ENCODE measurements at places on chromosomes 11 and 22.

- DNase-seq = no peak
Observed at GRCh38 chr11:71339396-71339881, 87.1 kb upstream of the SHANK2 start.

- DNase-seq = no peak
Observed at GRCh38 chr11:122096272-122097112, 19.5 kb downstream of the BLID start.

DNA sequence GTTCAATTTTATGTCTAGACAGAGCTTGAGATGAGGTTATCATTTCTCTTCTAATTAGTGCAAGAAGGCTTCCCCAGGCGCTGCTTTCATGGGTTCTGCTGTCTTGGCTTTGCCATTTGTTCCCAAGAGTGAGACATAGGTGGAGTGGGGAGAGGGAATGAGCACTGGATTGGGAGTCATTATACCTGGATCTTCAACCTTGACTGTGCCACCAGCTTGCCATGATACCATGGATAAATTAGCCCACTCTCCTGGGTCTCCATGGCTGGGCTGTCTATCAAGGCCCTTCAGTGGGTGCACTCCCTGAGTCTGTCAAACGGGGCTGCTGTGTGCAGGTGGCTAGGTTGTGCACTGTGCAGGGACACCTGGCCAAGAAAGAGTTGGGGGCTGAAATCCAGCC is 15.6 kb upstream of the NECTIN1 start:
- DNase-seq = no peak

DNA sequence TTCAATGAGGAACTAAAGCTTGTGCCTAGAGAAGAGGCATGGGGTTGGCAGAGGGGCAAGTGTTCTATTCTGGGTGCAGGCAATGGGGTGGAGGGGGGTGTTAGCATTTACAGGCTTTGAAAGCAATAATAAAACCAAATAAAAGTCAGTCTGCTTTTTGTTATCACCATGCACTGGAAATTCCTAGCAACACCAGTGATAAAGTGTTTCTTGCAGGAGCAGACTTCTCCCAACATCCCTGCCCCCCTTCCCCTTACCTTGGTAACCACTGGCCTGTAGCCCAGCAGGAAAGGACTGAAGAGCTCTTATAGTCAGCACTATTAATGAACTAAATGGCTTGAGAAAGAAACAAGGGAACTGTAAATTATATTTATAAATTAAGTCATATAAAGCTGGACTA is 65.2 kb upstream of the SESN3 start:
- no peak for DNase-seq

DNA sequence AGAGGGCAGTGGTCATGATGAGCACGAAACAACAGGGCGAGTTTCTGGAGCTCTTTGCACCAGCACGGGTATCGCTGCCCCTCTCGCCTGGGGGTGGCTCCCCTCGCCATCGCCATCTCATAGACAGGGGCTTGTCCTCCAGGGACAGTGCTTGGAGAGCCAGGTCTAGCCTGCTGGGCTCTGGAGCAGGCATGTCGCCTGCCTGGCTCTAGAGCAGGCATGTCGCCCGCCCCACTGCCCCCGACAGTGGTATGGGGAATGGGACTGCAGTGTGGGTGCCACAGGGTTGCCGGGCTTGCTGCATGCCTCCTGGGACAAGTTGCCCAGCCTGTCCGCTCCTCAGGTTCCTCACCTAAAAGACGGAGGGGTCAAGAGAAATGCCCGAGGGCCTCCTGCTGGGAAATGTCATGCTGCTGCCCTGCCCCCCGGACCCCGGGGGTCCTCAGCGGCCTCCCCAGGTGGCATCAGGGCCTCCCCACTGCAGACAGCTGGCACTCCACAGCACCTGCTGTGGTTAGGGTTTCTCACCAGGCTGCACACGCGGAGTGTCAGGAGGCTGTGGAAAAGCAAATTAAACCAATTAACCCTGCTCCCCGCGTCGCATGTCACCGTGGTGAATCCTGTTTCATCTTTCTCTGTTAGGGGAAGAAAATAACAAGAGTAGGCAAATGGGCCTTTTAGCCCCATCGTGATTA is 403.0 kb downstream of the TBC1D22A start:
- DNase-seq = no peak

All from common myeloid progenitor, CD34-positive (primary cell).